Esophagus muscularis mucosa (tissue), 4 donors: ENCODE measurements at places on chromosomes 13 and 19. TPM values are rescaled to one million over a fixed set of nuclear protein-coding genes. Genes with fewer than 3 reads are reported as not detected.

PINLYP gene
- total RNA-seq = 5.9 TPM

SYT3 gene
- 1.2 TPM for total RNA-seq

CALR3 gene
- total RNA-seq = not detected

PRSS57 gene
- total RNA-seq = 0.34 TPM

SLC5A5 gene
- not detected for total RNA-seq

MIER2 gene
- 13.6 TPM for total RNA-seq

SERP2 gene
- 5.8 TPM for total RNA-seq

MADCAM1 gene
- not detected for total RNA-seq

CRX gene
- not detected for total RNA-seq

NLRP5 gene
- not detected for total RNA-seq

ADAMTS10 gene
- 25.7 TPM for total RNA-seq

NTN5 gene
- 0.34 TPM for total RNA-seq

ZNF546 gene
- 3.6 TPM for total RNA-seq

DNA sequence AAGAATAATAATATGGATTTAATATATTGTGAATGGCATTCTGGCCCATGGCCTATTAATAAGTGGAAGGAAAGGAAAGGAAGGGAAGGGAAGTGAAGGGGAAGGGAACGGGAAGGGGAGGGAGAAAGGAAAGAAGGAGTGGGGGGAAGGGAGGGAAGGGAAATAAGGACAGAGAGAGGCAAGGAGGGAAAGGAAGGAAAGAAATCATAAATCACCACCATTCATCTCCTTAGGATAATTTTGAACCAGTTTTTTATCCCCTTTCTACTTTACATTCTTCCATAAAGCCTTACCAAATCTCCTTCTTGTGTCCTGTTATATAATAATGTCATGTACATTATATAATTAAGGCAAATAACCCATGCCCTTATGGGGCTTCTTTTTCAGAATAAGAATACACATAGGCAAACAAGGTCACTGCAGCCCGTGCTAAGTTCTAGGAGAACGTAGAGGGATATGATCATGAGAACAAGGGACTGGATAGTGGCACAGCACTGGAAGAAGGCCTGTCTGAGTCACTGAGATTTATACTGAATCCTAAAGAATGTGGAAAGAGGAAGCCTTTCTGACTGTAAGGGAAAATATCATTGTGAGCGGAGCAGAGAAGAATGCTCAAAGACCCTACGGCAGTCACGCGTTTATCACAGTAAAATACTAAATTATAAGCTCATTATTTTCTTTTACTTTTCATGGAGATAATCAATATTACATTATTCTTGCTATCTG, 444.5 kb upstream of the GPC6 start:
- H3K27ac ChIP-seq = no peak overlapping the region
- no peak for DNase-seq
- no peaks in the 10 kb centered on the region for H3K36me3 ChIP-seq
- no peaks in the 10 kb centered on the region for H3K27me3 ChIP-seq
- no peak overlapping the region for H3K4me3 ChIP-seq

- DNase-seq = no peak
- H3K27ac ChIP-seq = peak within 1 kb of the TSS; percentile 74
- H3K4me1 ChIP-seq = peaks cover 27% of the 10 kb centered on the region
- H3K4me3 ChIP-seq = peak within 1 kb of the TSS; percentile 81
- peaks cover 16% of the 10 kb centered on the region for H3K36me3 ChIP-seq
- H3K27me3 ChIP-seq = no peaks in the 10 kb centered on the region
These were observed at the start of gene LRP3 for GRCh38 chr19:33193865-33194362. Gene LRP3 (plus strand): TSS chr19:33194330. CDS start chr19:33194786, 456 bp downstream.

DNA sequence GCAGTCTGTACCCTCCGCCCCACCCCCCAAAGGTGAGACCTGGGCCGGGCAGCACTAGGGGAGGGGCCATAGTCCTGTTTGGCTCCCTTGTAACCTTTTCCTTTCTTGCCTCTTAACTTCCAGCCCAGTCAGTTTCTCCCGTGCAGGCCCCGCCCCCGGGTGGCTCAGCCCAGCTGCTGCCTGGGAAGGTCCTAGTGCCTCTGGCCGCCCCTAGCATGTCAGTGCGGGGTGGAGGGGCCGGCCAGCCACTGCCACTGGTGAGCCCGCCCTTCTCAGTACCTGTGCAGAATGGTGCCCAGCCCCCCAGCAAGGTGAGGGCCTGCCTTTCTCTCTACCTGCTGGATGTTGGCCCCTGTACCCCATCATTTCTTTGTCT, 10.5 kb upstream of the PRR19 start:
- H3K4me3 ChIP-seq = no peak overlapping the region
- H3K4me1 ChIP-seq = peaks cover 11% of the 10 kb centered on the region
- no peaks in the 10 kb centered on the region for H3K27me3 ChIP-seq
- H3K36me3 ChIP-seq = peaks cover 90% of the 10 kb centered on the region
- DNase-seq = no peak

- peaks cover 43% of the 10 kb centered on the region for H3K4me1 ChIP-seq
- H3K36me3 ChIP-seq = peaks cover 27% of the 10 kb centered on the region
- H3K4me3 ChIP-seq = peak overlapping the region; percentile 76
- H3K27ac ChIP-seq = peak overlapping the region; percentile 98
- DNase-seq = peak; percentile 95
These were observed 1.9 kb downstream of the RRAS start for GRCh38 chr19:49637821-49638738.

DNA sequence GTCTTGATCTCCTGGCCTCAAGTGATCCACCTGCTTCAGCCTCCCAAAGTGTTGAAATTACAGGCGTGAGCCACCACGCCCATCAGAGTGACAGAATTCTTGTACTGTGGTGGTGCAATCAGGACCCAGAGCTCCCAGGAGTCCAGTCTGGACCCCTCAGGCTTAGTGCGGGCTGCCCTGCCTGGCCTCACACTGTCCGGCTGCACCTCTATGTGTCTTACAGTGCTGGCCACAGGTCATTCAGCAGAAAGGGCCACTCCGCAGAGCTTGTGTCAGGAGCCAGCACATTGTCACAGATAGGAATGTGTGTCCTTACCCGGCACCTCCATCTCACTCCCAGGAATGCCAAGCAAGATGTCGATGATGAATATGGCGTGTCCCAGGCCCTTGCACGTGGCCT, 49.2 kb downstream of the SMARCA4 start:
- no peaks in the 10 kb centered on the region for H3K4me1 ChIP-seq
- no peak overlapping the region for H3K27ac ChIP-seq
- peaks cover 84% of the 10 kb centered on the region for H3K36me3 ChIP-seq
- no peaks in the 10 kb centered on the region for H3K27me3 ChIP-seq

DNA sequence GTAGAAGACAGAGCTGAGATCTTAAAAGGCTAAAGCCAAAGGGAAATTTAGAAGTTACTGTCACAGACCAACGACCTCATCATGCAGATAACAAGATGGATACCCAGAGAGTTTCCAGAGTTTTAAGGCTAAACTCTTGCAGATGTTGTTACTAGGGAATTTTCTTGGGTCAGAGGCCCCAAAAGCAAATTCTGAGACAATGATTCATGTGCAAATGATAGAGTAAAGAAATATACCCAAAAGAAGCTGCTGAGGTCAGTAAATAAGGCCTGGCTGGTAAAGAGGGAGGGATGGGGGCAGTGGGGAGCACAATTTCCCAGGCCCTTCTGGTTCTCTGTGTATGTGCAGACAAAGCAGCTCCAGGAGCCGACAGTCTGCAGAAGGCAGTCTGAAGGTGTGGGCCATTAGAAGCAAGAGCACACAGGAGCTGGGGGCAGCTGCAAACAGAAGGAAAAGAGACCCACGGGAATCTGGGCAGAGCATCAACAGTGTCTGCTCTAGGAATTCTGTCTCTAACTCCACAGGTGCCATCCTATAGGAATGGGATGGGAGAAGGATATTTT, 330.8 kb downstream of the TBC1D4 start:
- H3K27ac ChIP-seq = no peak overlapping the region
- no peak overlapping the region for H3K4me3 ChIP-seq
- H3K36me3 ChIP-seq = no peaks in the 10 kb centered on the region
- DNase-seq = no peak

GRCh38 chr13:98285852-98286594, 109.0 kb upstream of the RNF113B start:
- H3K4me1 ChIP-seq = no peaks in the 10 kb centered on the region
- no peak for DNase-seq
- no peak overlapping the region for H3K27ac ChIP-seq

DNA sequence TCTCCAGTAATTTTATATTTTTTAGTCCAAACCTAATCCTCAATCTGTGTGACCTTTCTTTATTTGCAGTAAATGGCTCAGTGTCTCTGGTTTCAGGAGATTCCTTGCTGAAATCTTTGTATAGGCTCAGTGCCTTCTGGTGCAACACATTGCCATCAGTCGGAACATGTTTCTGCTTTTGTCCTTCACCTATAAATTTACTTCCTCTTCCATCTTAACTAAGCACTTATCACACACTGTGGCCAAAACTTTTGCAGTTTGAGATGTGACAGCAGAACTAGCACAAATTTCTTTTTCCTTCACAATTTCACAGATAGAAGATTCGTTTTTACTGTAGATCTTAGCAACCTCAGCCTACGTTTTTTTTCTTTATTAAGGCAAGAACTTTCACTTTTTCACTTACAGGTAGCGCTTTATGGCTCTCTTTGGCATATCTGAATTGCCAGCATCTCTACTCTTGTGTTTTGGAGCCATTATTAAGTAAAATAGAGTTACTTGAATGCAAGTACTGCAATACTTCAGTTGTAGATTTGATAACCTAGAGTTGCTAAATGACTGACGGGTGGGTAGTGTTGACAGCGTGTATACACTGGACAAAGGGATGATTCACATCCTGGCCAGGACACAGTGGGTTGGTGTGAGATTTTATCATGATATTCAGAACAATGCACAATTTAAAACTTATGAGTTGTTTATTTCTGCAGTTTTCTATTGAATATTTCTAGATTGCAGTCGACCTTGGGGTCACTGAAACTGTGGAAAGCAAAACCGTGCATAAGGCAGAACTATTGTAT, 44.3 kb downstream of the NDFIP2 start:
- peaks cover 16% of the 10 kb centered on the region for H3K36me3 ChIP-seq
- H3K4me3 ChIP-seq = no peak overlapping the region
- peaks cover 16% of the 10 kb centered on the region for H3K4me1 ChIP-seq
- no peaks in the 10 kb centered on the region for H3K27me3 ChIP-seq

DNA sequence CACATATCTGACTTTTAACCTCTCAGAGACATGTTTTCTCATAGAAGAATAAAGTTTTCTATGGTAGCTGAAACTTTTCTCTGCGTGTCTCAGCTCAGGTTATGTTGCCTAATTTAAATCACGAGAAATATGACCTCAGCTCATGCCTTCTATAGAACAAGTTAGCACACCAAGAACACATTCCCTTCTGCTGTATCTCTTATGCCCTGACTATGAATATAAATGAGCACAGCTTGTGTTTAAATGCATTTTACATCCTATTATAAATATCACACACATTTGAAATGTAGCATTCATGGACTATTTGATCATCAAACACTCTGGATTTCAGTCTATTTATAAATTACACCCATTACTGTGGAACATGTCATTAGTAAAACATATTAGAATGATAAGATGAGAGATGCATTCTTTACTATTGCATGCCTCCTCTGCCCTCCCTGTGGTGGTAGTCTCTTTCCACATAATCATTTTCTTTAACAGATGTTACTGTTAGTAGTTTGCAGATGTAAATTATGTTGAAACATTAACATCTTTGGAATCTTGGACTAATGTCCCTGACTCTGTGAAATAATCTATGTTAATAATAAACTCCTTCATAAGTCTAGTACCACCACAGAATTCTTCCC, 2044.9 kb upstream of the PCDH20 start:
- H3K27ac ChIP-seq = no peak overlapping the region
- no peaks in the 10 kb centered on the region for H3K4me1 ChIP-seq
- H3K36me3 ChIP-seq = no peaks in the 10 kb centered on the region
- DNase-seq = no peak

- H3K4me3 ChIP-seq = no peak overlapping the region
- H3K27me3 ChIP-seq = no peaks in the 10 kb centered on the region
These were observed 144.9 kb downstream of the KLF12 start for GRCh38 chr13:73989244-73989843.

GRCh38 chr13:102589301-102589822, 7.4 kb upstream of the TPP2 start:
- no peak overlapping the region for H3K27ac ChIP-seq
- H3K4me1 ChIP-seq = peaks cover 14% of the 10 kb centered on the region
- H3K36me3 ChIP-seq = no peaks in the 10 kb centered on the region

GRCh38 chr19:30675086-30675485, 302.9 kb downstream of the ZNF536 start:
- no peak overlapping the region for H3K27ac ChIP-seq
- H3K4me3 ChIP-seq = no peak overlapping the region
- H3K4me1 ChIP-seq = peaks cover 3% of the 10 kb centered on the region

- no peak for DNase-seq
- no peaks in the 10 kb centered on the region for H3K27me3 ChIP-seq
- no peaks in the 10 kb centered on the region for H3K4me1 ChIP-seq
- no peaks in the 10 kb centered on the region for H3K36me3 ChIP-seq
- no peak overlapping the region for H3K27ac ChIP-seq
These were observed 251.7 kb upstream of the HTR2A start for GRCh38 chr13:47148543-47148942.

GRCh38 chr19:45152504-45153338, 8.1 kb downstream of the NKPD1 start:
- H3K36me3 ChIP-seq = peaks cover 7% of the 10 kb centered on the region
- H3K4me1 ChIP-seq = peaks cover 35% of the 10 kb centered on the region
- H3K4me3 ChIP-seq = peak overlapping the region; percentile 43
- DNase-seq = no peak
- peaks cover 71% of the 10 kb centered on the region for H3K27me3 ChIP-seq

- no peak for DNase-seq
- peak overlapping the region; percentile 48 for H3K27ac ChIP-seq
- peaks cover 63% of the 10 kb centered on the region for H3K4me1 ChIP-seq
- no peaks in the 10 kb centered on the region for H3K36me3 ChIP-seq
- no peaks in the 10 kb centered on the region for H3K27me3 ChIP-seq
These were observed 190.9 kb downstream of the KLF12 start for GRCh38 chr13:73943137-73943964.

GRCh38 chr13:43153436-43154090, 130.2 kb downstream of the DNAJC15 start:
- H3K27ac ChIP-seq = no peak overlapping the region
- no peaks in the 10 kb centered on the region for H3K36me3 ChIP-seq
- no peaks in the 10 kb centered on the region for H3K4me1 ChIP-seq
- H3K27me3 ChIP-seq = no peaks in the 10 kb centered on the region

GRCh38 chr19:29878973-29879654, 62.9 kb upstream of the URI1 start:
- no peak for DNase-seq
- H3K36me3 ChIP-seq = no peaks in the 10 kb centered on the region
- no peak overlapping the region for H3K27ac ChIP-seq
- no peak overlapping the region for H3K4me3 ChIP-seq

DNA sequence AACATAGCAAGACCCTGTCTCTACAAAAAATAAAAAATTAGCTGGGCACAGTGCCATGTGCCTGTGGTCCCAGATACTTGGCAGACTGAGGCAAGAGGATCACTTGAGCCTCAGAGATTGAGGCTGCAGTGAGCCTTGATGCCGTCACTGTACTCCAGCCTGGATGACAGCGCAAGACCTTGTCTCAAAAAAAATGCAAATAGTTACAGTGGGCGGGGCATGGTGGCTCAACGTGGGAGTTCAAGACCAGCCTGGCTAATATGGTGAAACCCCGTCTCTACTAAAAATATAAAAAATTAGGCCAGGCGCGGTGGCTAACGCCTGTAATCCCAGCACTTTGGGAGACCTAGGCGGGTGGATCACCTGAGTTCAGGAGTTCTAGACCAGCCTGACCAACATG, 8.5 kb downstream of the PGLS start:
- no peaks in the 10 kb centered on the region for H3K27me3 ChIP-seq
- H3K4me1 ChIP-seq = peaks cover 13% of the 10 kb centered on the region
- H3K27ac ChIP-seq = no peak overlapping the region
- no peak overlapping the region for H3K4me3 ChIP-seq
- H3K36me3 ChIP-seq = peaks cover 19% of the 10 kb centered on the region
